AG10803 (cell line): ENCODE measurements at places on chromosomes 5 and 9.
A peak's percentile ranks its signal among the peaks of the same experiment; 100 is the strongest.

GRCh38 chr9:89797937-89798455 lies 193.2 kb downstream of the GADD45G start:
- DNase-seq, result no peak

DNA sequence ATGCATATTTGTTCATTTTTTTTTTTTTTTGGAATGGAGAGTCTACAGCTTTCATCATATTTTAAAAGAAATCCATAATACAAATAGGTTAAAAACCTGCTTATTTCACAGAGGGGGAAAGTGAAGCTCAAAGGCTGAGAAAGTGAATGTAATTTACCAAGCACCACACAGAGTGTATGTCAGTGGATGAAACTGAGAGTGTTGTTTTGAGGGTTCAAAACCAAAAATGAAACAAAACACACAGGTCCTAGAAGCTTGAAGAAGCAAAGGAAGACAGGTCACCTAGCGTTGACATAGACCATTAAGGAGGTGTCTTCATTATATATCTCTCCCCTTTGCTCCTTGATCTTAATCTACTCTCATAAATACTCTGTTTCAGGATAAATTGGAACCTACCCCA lies 7.5 kb downstream of the NMUR2 start:
- no peak for DNase-seq

DNA sequence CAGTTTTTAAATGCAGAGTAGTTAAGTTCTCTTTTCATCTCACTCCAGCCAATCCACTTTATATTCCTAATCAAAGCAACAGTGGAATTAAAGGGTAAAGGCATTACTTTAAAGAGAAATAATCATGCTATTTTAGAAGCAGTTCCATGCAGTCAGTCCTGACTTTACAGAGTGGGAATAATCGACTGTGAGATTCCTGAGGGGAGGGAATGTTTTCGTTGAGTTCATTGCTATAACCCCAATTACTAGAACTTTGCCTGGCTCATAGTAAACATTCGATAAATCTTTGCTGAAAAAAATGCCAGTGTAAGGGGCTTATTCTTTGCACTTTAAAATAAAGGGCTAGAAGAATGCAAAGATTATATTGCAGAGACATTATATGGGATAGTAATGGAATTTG lies 127.2 kb upstream of the ASTN2 start:
- no peak for DNase-seq

GRCh38 chr9:4674783-4675182 lies 4.6 kb upstream of the CDC37L1 start:
- DNase-seq, result peak; percentile 94

- DNase-seq, result no peak
Measured at GRCh38 chr5:103463261-103463660, 99.3 kb downstream of the NUDT12 start.

- DNase-seq, result no peak
Measured at GRCh38 chr5:85278193-85278592, 893.5 kb upstream of the EDIL3 start.

- no peak for DNase-seq
Measured at GRCh38 chr9:75591972-75592371, 298.5 kb upstream of the PCSK5 start.

GRCh38 chr5:139761501-139761900 lies 34.1 kb upstream of the PSD2 start:
- no peak for DNase-seq

- no peak for DNase-seq
Measured at GRCh38 chr5:178468196-178468685, 122.0 kb downstream of the COL23A1 start.

- peak; percentile 63 for DNase-seq
Measured at GRCh38 chr9:96513622-96514021, 63.7 kb downstream of the HABP4 start.

- DNase-seq, result peak; percentile 9
Measured at GRCh38 chr5:96821260-96821916, 13.6 kb upstream of the ERAP1 start.

DNA sequence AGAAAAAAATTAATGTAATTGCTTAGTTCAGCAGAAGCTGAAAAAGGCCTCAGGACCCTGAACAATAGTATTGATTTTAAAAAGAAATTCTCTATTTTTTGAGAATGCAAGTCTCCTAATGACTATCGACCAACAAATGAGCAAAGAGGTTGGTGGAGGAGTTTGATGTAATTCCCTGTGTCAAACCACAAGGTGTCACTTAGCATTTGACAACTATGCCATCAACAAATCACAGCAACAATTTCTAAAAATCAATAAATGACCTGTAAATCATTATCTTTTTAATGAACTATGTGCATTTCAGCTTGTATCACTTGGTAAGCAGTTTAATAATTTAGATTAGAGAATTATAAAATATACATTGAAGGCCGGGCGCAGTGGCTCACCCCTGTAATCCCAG lies 133.7 kb downstream of the PRELID2 start:
- no peak for DNase-seq

DNA sequence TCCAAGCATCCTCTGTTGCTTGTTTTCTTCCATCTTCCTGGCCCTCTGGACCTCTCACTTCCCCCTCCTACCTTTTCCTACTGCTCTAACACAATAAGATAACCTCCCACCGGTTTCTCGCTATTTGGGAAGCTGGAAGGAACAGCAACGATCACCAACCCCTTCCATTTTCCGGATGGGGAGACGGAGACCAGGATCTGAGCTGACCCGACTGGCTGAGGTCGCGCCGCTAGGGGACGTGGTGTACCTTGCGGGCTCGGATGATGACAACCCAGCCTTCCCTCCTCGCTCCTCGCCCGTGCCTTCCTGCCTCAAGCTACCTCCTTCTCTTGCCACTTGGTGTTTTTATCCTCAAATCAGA lies 1.9 kb downstream of the LPAR1 start:
- DNase-seq, result peak; percentile 66

DNA sequence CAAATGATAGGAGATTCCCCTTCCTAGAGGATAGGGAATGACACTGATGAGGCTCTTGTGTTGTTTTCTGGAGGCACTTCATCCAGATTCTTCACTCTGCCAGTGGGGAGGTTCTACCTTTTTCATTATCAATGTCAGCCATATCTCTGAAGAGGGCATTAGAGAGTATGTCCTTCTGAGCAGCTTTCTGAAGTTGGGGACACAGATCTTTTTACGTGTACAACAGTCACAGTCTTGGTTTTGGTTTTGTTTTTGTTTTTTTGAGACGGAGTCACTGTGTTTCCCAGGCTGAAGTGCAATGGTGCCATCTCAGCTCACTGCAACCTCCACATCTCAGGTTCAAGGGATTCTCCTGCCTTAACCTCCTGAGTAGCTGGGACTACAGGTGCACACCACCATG lies 22.6 kb downstream of the CENPH start:
- DNase-seq, result no peak

DNA sequence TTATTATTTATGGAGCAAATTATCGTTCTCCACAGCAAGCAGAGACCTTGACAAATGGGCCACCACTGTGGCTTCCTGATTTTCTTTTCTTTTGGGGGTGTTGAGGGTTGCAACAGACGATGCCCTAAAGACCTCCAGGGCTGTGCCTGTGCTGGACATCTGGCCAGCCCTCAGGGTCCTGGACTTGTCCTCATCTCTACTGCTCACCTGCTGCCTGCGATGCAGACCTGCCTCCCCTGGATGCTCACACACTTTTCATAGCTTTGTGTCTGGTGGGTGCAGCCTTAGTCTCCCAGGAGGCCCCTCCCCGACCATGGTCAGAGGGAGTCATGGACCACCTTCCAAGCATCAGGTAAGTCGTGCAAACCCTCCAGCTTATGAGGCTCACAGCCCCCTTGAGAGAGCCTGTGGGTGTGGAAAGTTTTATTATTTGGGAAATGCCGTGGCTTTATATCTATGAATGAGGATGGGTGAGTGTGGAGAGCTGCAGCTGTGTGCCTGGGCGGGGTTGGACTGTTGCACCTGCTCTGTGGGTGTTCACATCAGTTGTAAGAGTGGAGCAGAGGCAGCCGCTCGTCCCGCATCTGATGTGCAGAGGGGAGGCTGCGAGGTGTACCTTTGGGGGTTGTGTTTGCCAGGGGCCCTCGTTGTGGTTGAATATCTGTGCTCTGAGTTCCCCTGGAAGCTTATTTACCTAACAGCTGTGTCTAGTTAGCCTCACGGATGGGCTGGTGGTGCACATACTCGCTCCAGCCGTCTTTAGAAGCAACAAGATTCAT lies 126.3 kb upstream of the IRX4 start:
- no peak for DNase-seq

- no peak for DNase-seq
Measured at GRCh38 chr5:99614888-99615287, 686.1 kb upstream of the CHD1 start.

GRCh38 chr9:108780942-108781734 lies 74.6 kb downstream of the ACTL7B start:
- no peak for DNase-seq

DNA sequence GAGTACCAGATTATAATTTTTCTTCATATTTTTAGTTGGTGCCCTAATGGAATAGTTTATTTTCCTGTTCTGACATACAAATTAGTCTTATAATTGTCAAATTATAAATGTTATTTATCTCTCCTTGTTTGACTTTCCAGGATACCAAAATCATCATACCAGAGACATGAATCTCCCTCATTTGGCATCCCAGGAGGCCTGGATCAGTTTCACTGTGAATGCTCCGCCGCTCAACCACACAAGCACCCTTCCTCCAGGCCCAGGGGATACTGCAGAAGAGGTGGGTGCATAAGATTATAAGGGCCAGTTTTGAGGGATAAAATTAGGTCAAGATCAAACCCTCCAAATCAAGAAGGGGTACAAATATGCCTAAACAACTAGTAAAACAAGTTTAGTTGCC lies 1229.3 kb downstream of the CDH12 start:
- no peak for DNase-seq

GRCh38 chr5:165175041-165175440 lies 1669.6 kb downstream of the MAT2B start:
- DNase-seq, result no peak

- peak; percentile 72 for DNase-seq
Measured at GRCh38 chr5:9474219-9475002, 71.5 kb downstream of the SEMA5A start.

DNA sequence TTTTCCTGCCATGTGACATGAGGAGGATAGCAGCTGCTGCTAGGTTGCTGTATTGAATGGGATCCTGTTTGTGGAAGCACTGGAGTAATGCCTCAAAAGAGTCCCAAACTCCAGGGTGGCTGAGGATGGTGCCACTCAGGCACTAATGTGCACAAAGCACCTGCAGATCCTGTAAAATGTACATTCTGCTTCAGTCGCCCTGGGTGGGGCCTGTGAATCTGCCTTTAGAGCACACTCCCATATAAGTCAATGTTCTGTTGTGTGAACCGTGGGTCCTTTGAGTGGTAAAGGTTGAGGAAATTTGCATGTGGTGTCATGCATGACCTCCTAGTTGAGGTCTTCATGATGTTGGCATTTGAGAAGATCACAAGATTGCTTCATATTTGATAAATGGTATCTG lies 31.6 kb upstream of the ANKRD18A start:
- no peak for DNase-seq

DNA sequence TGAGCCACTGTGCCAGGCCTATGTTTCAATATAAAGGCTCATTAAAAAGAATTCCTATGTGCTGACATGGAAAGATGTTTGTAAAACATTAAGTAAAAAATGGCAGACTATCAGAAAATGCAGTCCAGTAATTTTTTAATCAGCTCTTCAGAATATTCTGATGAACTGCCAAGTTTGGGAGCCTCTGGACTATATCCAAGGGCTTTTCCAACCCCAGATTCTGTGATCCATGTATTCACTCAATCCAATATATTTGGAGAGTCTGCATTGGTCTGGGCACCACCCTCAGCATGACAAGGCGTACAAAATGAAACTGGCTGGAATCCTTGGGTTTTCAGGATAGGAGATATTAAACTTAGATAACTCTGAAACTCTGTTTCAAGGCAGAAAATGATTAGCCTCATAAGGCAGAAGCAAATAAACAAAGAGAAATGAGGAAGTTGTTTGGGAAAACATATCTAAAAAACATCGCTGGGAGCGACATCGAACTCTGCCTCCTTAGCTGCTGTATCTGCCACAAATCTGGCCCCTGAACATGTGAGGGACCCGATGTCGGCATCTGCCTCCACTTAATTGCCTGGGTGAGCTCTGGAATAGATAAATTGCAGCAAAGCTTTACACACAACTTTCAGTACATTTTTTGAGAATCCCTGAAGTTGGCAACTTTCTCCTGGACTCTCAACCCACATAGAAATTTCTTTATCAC lies 14.4 kb downstream of the PDE6A start:
- no peak for DNase-seq

GRCh38 chr9:82421498-82421897 lies 432.9 kb downstream of the SPATA31D1 start:
- no peak for DNase-seq

- no peak for DNase-seq
Measured at GRCh38 chr9:104313396-104314110, 190.5 kb upstream of the OR13F1 start.

- no peak for DNase-seq
Measured at GRCh38 chr9:130194378-130194932, 22.3 kb downstream of the NCS1 start.

- no peak for DNase-seq
Measured at GRCh38 chr5:8848366-8848765, 697.5 kb downstream of the SEMA5A start.

DNA sequence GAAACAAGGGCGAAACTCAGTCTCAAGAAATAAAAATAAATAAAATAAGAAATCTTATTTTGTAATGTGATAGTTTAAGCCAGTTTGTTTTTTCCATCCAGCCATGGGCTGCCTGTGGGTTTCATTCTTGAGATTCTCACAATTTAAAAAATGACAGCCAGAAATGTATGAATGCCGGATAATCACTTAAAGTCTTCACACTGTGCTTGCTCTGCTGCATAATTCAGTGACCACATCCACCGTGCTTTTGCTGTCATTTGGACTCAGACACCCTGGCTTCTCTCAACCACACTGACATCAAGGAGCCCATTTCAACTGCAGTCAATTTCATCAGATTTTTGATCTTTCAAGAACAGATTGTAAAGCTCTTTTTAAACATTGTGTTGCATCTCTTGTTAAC lies 61.0 kb upstream of the DAPK1 start:
- peak; percentile 67 for DNase-seq

- DNase-seq, result no peak
Measured at GRCh38 chr5:6545770-6546690, 86.8 kb downstream of the NSUN2 start.

- no peak for DNase-seq
Measured at GRCh38 chr9:75823151-75823550, 67.3 kb upstream of the PCSK5 start.

DNA sequence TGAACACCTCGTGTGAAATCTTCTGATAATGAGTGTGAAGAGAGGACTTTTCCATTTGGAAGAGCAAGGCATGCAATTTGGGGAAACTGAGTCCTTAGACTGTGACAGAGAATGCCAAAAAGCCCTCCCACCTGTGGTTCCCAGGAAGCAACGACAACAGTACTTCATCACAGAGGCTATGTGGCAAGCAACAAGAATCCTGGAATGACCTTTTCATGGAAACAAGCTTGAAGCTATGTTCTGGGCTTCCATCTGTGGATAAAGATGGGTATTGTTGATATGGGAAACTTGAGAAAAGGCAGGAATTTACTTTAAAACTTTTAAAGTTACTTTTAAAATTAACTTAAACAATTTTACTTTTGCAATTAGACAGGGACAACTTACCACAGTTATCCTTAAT lies 131.2 kb upstream of the ANKH start:
- DNase-seq, result peak; percentile 13
